ENCODE measurements at places on chromosomes 1 and 21.

DNA sequence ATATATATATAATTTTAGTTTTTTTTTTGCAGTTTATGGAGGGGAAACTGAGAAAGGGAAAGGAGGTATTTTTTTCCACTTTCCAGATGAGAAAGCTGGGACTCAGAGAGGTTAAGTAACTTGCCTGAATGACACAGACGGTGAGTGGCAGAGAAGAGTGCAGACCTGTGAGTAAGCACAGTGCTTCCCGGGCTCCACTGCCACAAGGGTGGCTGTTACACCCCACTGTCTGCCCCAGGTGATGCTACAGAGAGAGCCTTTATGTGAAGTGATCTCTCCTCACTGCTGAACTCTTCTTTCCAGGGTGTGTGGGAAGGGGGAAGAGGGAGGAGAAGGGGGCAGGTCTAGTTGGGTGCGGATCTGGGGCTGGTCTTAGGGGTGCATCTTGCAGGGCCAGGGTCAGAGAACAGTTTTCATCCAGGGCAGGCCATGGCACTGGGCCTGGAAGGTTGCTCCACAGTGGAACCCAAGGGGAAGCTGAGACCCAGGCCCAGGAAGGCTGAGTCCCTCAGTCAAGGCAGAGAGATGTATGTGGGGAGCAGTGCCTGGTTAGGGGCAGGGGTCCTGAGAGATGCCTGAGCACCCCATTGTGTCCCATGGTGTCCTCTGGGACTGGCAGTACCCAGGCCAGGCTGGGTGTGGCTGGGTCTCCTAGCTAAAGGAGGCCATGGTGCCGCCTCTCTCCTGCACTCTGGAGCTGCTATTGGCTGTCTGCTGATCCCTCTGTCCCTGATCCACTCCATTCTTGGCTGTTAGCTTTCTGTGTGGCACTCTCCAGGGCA, 357.5 kb downstream of the PTPRU start:
- DNase-seq = no peak

DNA sequence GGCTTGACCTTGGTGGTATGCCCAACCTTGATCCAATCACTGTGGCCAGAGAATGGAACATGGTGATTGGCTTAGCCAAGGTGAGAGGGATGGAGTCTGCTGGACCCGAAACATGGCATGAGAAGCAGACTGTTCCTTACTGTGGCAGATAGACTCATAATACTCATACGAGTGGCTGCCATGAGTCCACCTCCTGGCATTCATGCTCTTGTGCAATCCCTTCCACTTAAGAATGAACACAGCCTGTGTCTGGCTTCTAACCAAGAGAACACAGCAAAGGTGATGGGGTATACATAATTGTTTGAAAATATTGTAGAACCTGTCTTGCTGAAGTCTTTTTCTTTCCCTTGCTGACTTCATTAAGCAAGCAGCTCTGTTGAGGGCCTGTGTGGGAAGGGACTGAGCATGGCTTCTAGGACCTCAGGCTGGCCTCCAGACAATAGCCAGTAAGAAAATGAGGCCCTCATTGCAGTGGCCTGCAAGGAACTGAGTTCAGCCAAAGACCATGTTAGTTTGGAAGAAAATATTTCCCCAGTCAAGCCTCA, 85.9 kb downstream of the ZNF281 start:
- DNase-seq = no peak

DNA sequence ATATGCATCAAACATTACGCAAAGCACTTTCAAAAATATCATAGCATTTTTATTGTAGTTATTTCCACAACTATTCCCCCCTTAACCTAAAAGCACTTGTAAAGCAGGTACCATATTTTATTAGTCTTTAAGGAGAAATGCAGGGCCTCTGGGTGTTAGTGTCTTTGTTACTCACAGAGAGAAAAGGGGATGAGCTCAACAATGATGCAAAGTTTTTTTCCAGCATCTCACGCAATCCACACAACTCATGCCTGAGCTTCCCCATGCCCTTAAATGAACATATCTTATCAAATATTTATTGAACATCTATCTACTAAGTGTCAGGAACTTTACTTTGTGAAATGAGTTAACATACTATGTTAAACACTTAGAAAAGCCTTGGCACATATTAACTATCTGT, 50.6 kb downstream of the BEND5 start:
- DNase-seq = no peak

DNA sequence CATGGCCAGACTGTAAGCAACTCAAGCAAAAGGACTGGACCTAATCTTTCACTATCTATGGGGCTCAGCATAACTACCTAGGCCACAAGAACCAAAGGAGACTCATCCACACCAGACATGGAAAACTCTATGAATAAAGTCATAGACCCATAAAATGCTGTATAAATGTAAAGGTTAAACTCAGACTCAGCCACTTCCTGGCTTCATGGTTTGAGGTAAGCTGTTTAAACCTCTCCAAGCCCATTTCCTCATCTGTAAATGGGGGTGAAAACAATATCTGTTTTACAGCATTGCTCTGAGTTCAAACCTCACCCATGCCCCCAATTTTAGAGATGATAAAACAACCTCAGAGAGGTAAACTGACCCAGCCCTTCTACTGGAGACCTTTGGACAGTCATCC, 4.0 kb upstream of the SMIM12 start:
- no peak for DNase-seq

GRCh38 chr1:10866321-10867093, 70.1 kb upstream of the CASZ1 start:
- DNase-seq = no peak

GRCh38 chr1:180627411-180627810, 4.4 kb upstream of the XPR1 start:
- DNase-seq = no peak

DNA sequence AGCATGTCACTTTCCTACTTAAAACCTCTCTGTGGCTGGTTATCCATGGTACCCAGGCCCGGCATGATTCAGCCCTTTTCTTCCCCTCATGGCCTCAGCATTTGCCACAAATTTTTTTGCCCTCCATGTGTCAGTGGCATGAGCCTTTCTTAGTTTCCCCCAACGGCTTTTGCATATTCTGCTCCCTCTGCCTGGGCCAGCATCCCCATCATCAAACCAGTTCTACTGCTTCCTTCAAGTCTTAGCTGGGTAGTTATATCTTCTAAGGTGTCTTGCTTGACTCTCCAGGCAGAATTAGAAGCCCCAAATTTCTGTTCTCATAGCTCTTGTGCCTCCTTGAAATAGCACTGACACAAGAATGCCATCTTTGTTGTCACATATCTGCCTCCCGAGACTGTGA, 127.9 kb downstream of the ELAVL4 start:
- DNase-seq = no peak

DNA sequence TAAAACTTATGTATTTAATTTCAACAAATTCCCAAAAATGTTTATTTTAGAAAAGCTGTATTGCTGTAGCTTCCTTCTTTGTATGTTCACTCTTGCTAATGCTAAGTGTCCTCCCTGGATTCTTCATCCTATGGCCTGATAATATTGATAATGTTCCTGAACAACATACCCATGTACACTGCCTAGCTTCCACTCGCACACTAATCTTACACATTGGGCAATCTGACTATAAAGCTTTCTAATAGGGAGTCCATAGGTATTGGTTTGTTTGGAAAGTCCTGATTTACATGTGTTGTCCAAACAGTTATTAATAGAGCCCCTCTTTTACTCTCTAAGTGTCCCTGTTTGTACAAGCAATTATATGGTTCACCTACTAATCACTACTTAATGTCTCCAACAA, 783 bp downstream of the F13B start:
- DNase-seq = no peak

DNA sequence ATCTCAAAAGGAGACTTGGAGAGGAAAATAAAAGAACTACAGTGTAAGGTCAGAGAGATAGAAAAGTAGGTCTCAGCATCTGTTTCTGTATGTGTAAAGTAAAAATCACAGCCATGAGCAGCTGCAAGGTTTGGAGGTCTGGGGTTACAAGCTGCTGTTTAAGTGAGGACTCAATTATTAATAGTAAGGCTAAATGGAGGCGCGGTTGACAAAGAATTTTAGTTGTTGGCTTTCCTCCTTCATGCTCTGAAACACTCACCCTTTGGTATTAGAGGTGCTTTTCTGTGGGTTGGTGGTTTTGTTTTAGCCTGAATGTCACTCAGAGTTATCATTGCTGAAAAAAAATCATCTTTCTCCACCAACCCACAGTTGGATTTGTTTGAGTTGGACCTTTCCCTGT, 59.8 kb upstream of the HAO2 start:
- no peak for DNase-seq

GRCh38 chr1:15308135-15308534, 61.1 kb downstream of the FHAD1 start:
- no peak for DNase-seq

DNA sequence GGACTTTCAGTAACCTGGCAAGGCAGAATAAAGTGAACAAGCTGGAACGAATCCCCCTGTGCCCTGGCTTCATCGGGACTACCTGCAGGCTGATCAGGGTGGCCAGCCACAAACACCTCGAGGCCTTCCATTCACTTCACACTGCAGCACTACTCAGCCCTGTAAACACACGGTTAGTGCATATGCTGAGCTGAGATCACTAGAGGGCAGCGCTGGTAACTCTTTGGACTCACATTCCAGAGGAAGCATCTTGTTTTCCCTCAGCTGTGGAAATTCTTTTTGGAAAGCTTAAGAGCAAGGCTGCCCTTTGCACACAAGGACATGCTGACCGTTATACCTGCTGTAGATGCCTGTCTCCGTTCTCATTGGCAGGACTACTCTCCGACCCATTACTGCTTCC, 32.1 kb downstream of the PCSK9 start:
- peak; percentile 71 for DNase-seq

DNA sequence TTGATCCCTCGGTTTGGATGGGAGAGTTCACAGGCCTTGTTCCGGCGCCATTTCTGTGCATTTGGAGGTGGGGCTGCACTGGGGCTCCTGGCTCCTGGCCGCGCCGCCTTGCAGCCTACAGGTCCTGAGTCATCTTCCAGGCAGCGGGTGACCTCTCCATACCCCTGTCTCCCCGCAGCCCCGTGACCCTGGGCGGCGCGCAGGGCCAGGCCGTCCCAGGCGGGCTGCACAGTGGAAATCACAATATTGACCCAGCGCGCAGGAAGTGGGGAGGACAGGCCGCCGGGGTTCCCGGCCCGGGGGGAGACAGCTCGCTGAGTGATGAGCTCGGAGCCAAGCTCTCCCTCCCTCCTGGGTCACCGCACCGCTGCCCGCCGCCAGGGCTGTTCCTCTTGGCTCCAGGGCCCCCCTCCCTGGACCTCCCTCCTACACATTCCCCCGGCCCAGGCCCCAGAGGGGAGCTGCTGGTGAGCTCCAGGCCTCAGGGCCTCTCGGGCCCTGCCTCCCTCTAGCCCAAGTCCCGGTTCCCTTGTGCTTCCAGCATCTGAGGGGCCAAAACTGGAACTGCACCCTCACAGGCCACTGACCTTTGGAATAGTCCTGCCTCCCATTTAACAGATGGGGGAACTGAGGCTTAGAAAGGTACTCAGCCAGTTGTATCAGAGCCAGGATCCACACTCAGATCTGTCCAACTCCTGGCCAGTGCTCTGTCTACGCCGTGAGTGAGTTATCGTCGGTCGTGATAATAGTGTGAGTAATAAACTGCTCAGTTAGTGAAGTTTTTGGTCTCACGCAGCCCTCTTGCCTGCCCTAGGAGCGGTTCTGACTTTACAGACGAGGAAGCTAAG, 142.9 kb upstream of the WNT4 start:
- DNase-seq = no peak

DNA sequence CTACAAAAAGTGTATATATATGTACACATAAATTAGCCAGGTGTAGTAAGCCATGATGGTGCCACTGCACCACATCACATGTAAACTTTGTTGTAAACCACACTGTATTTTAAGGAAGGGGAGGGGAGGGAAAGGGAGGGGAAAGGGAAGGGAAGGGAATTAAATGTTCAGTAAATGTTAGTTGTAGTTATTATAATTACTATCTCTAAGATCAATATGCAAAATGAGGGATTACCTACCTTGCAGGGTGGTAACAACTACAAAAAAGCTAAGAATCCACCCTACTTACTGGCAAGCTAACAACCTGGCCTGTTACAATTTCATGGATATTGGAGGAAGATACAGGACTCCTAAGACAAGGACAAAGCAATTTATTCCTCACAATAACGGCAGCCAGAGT, 17.7 kb downstream of the FAF1 start:
- DNase-seq = no peak

- no peak for DNase-seq
Observed at GRCh38 chr1:228094432-228095016, 8.6 kb downstream of the C1orf35 start.

DNA sequence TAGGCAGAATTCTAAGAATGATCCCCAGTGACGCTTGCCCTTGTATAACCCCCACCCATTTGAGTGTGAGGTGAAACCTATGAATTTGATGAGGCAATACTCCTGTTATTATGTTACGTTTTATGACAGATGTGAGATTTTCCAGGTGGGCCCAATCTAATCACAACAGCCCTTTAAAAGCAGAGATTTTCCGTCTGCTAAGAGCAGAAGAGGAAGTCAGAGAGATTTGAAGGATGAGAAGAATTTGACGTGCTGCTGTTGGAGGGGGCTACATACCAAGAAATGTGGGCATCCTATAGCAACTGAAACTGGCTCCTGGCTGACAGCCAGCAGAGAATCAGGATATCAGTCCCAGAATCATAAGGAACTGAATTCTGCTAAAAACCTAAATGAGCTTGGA, 2.4 kb upstream of the SLC19A2 start:
- no peak for DNase-seq

GRCh38 chr1:36450919-36451305, 661 bp upstream of the OSCP1 start:
- no peak for DNase-seq

GRCh38 chr21:15441992-15442391, 287.8 kb upstream of the USP25 start:
- no peak for DNase-seq

GRCh38 chr1:111887385-111887784, 102.1 kb downstream of the KCND3 start:
- no peak for DNase-seq

DNA sequence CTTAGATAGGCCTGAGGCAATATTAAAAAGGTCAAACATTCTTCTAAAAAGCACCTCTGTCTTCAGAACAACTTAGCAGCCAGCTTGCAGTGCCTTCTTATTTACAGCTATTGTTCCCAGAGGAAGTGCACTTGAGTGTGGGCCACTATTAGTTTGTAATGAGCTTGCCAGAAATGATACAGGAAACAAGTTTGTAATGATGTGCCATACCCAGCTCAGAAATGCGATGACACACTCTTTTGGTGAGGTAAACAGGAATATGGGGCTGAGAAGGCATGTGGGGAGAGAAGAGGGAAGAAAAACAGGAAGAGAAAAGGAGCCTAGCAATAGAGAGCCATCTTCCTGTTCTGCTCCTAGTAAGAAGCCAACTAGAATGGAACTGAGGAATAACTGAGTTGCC, 295.4 kb downstream of the AGBL4 start:
- DNase-seq = no peak

- DNase-seq = no peak
Observed at GRCh38 chr21:25898671-25899070, 163.9 kb downstream of the GABPA start.

DNA sequence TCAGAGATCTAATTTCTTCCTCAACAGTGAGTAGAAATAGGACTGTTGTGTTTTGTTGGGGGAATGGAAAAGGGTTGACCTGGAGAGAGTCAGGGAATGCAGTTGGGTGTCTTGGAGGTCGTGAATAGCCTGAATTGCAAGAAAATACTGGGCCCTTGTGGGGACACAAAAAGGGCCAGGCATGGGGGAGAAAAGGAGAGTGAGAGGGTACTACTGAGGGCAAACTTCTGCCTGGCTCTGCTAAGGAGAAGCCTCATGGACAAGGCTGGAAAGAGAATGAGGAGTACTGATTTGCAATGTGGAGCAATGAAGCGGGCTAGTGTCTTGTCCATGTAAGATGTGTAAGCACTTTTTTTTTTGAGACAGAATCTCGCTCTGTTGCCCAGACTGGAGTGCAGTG, 96.2 kb upstream of the IRF2BP2 start:
- no peak for DNase-seq
